Aorta (tissue), 5 donors: ENCODE measurements at places on chromosomes 12 and 14. TPM values are rescaled to one million over a fixed set of nuclear protein-coding genes. Genes with fewer than 3 reads are reported as not detected.

The PLEKHD1 gene
- polyA plus RNA-seq: 0.23 TPM

The SLCO1A2 gene
- polyA plus RNA-seq: not detected

The SMOC1 gene
- polyA plus RNA-seq: 2.3 TPM

The EIF4B gene
- 259 TPM for polyA plus RNA-seq

The CLEC4E gene
- 0.74 TPM for polyA plus RNA-seq

The LTBR gene
- 87.8 TPM for polyA plus RNA-seq

The HPD gene
- polyA plus RNA-seq: 14.4 TPM

The MYF6 gene
- not detected for polyA plus RNA-seq

The RNASE7 gene
- polyA plus RNA-seq: not detected

The PTPRR gene
- 1.8 TPM for polyA plus RNA-seq

The LRP1-AS gene
- polyA plus RNA-seq: not detected

The HRK gene
- not detected for polyA plus RNA-seq

The PTPRQ gene
- 0.08 TPM for polyA plus RNA-seq

The CLEC14A gene
- 2.4 TPM for polyA plus RNA-seq

The TMEM233 gene
- not detected for polyA plus RNA-seq

The FGF23 gene
- not detected for polyA plus RNA-seq

The C14orf93 gene
- 8.8 TPM for polyA plus RNA-seq

The KRT73 gene
- polyA plus RNA-seq: not detected

The MAP3K9 gene
- 0.63 TPM for polyA plus RNA-seq

The IGF1 gene
- polyA plus RNA-seq: 1.3 TPM

The NELL2 gene
- 3.8 TPM for polyA plus RNA-seq

The OLR1 gene
- polyA plus RNA-seq: 4.4 TPM

The LRRC9 gene
- polyA plus RNA-seq: not detected

The FAM181A gene
- polyA plus RNA-seq: not detected

The AQP6 gene
- polyA plus RNA-seq: not detected

The PMEL gene
- 2.9 TPM for polyA plus RNA-seq

The CIT gene
- 0.13 TPM for polyA plus RNA-seq

The ISCA2 gene
- polyA plus RNA-seq: 14.5 TPM

The SPX gene
- 0.15 TPM for polyA plus RNA-seq

The CDCA3 gene
- 12.6 TPM for polyA plus RNA-seq

The PROX2 gene
- polyA plus RNA-seq: not detected

The COCH gene
- polyA plus RNA-seq: 0.90 TPM

The OASL gene
- 0.49 TPM for polyA plus RNA-seq

The PTHLH gene
- polyA plus RNA-seq: 2.3 TPM
